ENCODE measurements at places on chromosomes 16 and 17. TPM values are rescaled to one million over a fixed set of nuclear protein-coding genes. Genes with fewer than 3 reads are reported as not detected.

- no peak for DNase-seq
Measured at GRCh38 chr16:57594531-57595031, 33.8 kb upstream of the ADGRG1 start.

DNA sequence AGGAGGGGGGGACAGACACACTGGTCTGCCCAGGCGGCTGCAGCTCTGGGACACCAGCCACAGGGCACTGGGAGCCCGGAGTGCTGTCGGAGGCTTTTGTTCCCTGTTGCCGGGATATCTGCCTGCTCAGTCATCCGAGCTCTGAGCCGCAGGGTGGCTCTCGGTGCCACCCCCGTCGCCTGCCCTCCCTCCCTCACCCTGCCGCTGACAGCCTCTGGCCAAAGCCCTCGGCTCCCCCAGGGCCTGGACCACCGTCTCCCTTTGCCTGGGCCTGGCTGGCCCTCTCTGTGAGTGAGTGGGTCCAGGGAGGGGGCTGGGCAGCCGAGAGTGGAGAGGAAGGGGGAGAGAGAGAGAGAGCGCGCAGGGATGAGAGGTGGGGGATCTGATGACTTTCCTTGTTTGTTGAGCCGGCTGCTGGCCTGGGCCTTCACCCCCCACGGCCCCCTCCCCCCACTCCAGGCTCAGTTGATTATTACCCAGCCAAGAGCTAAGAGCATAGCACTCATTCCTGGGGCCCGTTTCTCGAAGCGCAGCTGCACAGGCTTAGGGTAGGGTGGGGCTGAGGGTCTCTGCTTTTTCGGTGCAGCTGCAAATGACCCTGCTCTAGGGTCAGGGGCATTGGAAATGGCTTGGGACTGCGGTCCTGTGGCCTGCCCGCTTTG, 2.7 kb downstream of the FOXJ1 start:
- no peak for DNase-seq

- no peak for DNase-seq
Measured at GRCh38 chr16:30509081-30509765, 17.1 kb downstream of the ZNF768 start.

DNA sequence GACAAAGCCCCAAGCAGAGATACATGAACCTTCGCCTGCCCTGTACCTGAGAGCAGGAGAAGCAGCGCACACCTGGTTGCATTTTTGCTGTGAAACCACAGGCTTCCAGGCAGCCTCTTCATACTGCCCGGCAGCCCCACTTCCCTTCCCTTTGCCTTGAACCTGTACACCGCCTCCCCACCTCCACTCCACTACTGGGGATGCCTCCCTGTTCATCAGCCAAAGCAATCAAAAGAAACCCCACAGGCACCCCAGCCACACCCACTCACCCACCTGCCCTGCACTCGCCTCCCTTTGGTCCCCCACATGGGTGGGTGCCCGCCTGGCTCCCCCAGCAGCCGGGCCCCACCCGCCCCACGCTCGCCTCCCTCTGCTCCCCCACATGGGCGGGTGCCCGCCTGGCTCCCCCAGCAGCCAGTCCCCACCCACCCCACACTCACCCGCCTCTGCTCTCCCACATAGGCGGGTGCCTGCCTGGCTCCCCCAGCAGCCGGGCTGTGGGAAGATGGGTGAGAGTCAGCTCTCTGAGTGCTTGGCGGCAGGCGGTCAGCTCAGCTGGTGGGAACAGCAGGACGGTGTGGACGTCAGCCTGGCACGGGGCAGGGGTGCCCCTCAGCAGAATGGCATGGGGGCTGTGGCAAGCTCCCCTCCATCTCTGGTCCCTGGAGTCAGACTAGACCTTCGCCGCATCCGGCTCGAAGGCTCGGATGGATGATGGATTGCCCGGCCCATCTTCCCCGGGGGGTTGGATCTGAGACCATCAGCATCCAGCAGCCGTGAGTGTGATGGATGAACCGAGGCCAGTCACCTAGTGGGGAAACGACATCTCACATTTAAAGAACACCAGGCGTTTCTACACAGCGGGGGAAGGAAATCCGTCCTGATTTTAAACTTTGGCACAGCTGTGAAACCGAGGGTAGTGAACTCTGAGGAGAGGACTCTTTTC, 135.6 kb downstream of the BANP start:
- DNase-seq, result no peak

KRT28 gene
- total RNA-seq, result not detected

- no peak for DNase-seq
Measured at GRCh38 chr17:66431910-66432309, 129.5 kb downstream of the PRKCA start.

DNA sequence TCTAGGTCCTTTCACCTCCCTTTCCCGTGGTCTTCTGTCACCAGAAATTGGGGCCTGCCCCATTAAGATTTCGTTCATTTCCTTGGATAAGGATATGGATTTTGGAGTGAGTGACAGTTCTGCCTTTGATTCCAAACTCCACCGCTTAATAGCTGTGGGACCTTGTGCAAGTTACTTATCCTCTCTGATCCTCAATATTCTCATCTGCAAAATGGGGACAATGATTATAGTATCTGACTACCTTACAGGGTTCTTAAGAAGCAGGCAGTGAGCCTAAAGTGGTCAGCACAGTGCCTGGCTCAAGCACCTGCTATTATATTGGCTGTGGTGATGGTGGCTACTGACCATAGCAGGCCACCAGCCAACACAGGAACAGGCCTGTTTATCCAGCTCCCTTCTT, 15.6 kb downstream of the TBKBP1 start:
- DNase-seq, result no peak

KRTAP4-3 gene
- total RNA-seq, result not detected

DNA sequence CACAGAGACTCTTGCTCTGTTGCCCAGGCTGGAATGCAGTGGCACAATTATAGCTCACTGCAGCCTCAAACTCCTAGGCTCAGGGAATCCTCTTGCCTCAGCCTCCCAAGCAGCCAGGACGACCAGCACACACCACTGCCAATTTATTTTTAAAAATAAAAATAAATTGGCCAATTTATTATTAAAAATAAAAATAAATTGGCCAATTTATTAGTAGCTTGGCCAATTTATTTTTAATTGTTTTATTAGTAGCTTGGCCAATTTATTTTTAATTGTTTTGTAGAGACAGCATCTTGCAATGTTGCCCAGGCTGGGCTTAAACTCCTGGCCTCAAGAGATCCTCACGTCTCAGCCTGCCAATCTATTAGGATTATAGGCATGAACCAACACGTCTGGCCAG, 184.3 kb downstream of the FTO start:
- no peak for DNase-seq

- DNase-seq, result no peak
Measured at GRCh38 chr17:61002316-61002736, 324.7 kb downstream of the BCAS3 start.

DNA sequence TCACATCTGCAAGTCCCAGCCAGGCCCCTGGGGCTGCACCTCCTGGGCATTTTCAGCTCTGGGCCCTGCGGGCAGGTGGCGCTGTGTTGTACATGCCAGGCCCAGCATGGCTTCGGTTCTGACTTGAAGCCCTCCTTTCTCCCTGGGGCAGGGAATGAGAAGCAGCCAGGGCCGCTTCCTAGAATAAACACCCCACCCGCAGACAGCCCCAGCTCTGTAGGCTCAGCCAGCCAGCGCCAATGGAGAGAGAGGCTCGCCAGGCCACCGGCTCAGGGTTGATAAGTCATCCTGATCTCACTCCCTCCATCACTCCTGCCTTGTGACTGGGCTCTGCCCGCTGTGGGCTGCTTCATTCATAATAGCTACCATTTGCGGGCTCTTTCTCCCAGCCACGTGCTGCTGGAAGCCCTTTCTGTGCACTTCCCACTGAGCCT, 6.0 kb upstream of the GLIS2 start:
- no peak for DNase-seq

DNA sequence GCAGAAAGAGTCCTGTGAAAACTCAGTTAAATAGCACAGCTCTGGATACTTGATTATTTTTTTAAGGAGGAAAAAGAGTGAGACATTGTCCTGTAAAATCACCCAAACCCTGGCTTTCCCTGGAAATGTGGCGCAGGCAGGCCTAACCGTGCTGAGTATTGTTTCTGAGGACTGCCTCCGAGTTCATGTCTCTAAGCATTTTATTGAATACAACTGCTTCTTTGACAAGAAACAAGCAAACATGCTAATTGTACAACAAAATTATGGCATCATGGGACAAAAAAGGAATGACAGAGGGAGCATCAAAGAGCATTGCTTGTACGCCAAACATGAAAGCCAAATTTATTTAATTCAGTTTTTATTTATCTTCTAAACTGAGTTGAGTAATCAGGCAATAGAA, 64.5 kb upstream of the HSBP1 start:
- DNase-seq, result no peak

FBXW10B gene
- total RNA-seq, result 0.54 TPM

DNA sequence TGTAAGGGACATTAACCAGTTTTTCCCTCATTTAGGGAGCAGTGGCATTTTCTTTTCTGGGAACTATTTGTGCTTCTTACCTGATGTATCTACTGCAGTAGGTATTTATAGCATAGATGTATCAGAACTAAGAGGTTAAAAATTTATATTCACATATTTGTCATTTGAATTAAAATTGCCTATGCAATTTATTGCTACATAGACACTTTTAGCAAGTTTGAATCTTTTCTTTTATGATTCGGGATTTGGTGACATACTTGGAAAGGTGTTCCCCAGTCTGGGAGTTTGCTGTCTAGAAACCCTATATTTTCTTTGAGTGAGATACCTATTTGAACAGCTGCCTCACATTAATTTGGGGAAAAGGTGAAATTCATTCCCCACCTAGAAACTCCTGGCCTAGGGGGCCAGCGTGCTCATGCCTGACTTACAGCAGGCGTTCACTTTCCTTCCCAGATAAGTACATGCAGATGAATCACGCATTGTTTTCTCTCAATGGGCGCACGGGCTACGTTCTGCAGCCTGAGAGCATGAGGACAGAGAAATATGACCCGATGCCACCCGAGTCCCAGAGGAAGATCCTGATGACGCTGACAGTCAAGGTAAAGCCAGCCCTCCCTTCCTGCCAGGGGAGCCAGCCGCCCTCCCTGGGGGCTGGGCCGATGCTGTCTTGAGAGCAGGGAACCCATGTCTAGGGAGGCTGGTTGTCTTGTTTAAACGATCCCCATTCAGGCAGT, 73.8 kb downstream of the SDR42E1 start:
- no peak for DNase-seq

GRCh38 chr16:879986-880385, 79.5 kb upstream of the GNG13 start:
- DNase-seq, result no peak

NKD1 gene
- 0.18 TPM for total RNA-seq

KRT33B gene
- not detected for total RNA-seq

DNA sequence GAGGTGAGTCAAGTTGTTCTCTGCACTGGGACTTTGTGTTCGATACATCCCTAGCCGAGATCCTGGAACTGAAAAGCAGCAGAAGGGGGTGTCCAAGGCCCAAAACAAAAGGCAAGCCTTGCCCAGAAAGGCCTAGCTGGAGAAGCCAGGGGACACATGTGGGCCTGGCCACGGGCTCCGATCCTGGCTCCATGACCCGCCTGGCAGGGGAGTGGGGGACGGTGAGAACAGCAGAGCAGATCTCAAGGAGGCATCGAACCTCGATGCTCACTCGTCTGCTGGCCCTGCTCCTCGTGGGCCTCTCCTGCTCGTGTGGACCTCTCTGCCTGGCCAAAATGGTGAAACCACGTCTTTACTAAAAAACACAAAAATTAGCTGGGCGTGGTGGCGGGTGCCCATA, 8.9 kb downstream of the CCNF start:
- no peak for DNase-seq

GRCh38 chr17:57862694-57863667, 13.1 kb upstream of the MRPS23 start:
- DNase-seq, result no peak

PIK3R5 gene
- total RNA-seq, result 0.15 TPM

- DNase-seq, result peak; percentile 30
Measured at GRCh38 chr16:53433930-53434376, 318 bp upstream of the RBL2 start.

MED13 gene
- total RNA-seq, result 69.5 TPM

- DNase-seq, result no peak
Measured at GRCh38 chr16:70482624-70483023, 28.2 kb downstream of the FCSK start.

DNA sequence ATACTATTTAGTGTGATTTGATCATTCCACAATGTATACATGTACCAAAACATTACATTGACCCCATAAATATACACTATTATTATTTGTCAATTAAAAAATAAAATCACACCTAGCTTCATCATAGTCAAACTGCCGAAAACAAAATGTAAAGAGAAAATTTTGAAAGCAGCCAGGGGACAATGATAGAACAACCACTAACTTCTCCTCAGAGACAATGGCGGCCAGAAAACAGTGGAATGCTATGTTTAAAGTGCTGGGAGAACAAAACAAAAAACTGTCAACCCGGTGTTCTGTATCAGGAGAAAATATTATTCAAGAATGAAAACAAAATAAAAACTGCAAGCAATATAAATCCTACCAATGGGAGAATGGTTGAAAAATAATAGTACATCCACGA, 63.2 kb downstream of the METRNL start:
- DNase-seq, result no peak

- DNase-seq, result no peak
Measured at GRCh38 chr17:74544991-74545842, 698 bp downstream of the CD300C start.

- no peak for DNase-seq
Measured at GRCh38 chr16:24766057-24766456, 36.6 kb downstream of the TNRC6A start.

DNA sequence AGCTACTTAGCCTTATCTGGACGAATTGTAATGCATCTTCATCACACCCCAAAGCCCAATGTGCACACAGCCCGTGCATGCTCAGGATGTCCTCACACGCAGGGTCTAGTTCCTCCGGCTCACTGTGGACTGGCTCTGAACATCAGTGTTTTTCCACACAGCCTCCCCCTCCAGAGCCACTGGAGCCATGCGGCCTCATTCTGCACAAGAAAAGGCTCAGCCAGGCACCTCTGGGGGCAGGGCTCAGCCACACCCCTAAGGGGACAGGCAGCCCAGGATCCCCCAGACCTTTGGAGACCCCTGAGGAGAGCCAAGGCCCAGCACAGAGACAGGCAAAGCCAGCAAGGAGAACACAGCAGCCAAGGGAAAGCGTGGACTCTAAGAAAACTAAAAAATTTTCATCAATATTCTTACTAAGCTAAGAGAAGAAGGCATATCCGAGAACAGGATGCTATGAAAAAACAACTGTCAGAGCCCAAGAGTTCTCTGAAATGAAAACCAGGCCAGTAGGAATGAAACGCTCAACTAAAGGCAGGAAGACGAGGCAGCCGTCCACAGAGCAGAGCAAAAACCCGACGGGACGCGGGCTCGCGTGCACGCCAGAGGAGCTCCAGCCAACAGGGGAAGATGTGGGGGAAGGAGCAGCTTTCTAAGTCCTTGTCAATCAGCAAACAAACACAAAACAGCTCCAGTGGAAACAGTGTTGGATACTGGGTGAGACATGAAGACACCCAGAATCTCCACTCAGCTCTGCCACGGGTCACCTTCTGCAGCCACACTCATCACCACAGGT, 34.5 kb downstream of the MAP1LC3B start:
- DNase-seq, result no peak

- no peak for DNase-seq
Measured at GRCh38 chr17:80402959-80403358, 12.0 kb upstream of the ENDOV start.

CDH3 gene
- 16.7 TPM for total RNA-seq
